ENCODE measurements at places on chromosomes 12 and 14. TPM values are rescaled to one million over a fixed set of nuclear protein-coding genes. Genes with fewer than 3 reads are reported as not detected.
A peak's percentile ranks its signal among the peaks of the same experiment; 100 is the strongest.

GRCh38 chr12:44848703-44849085 lies 27.4 kb downstream of the NELL2 start:
- H3K27me3 ChIP-seq = peaks cover 8% of the 10 kb centered on the region
- no peak overlapping the region for H3K27ac ChIP-seq
- no peak overlapping the region for H3K4me3 ChIP-seq
- DNase-seq = no peak

- H3K4me1 ChIP-seq = peaks cover 38% of the 10 kb centered on the region
- H3K27ac ChIP-seq = peak overlapping the region; percentile 92
- H3K36me3 ChIP-seq = no peaks in the 10 kb centered on the region
- DNase-seq = no peak
Measured at GRCh38 chr12:91328451-91328850, 145.8 kb upstream of the DCN start.

GRCh38 chr12:71315328-71315985 lies 124.1 kb upstream of the LGR5 start:
- H3K27me3 ChIP-seq = no peaks in the 10 kb centered on the region
- H3K4me3 ChIP-seq = no peak overlapping the region
- H3K36me3 ChIP-seq = peaks cover 2% of the 10 kb centered on the region
- DNase-seq = no peak
- peaks cover 11% of the 10 kb centered on the region for H3K4me1 ChIP-seq
- no peak overlapping the region for H3K27ac ChIP-seq

The SERPINA3 gene
- total RNA-seq = 3.9 TPM

The SDR9C7 gene
- not detected for total RNA-seq

DNA sequence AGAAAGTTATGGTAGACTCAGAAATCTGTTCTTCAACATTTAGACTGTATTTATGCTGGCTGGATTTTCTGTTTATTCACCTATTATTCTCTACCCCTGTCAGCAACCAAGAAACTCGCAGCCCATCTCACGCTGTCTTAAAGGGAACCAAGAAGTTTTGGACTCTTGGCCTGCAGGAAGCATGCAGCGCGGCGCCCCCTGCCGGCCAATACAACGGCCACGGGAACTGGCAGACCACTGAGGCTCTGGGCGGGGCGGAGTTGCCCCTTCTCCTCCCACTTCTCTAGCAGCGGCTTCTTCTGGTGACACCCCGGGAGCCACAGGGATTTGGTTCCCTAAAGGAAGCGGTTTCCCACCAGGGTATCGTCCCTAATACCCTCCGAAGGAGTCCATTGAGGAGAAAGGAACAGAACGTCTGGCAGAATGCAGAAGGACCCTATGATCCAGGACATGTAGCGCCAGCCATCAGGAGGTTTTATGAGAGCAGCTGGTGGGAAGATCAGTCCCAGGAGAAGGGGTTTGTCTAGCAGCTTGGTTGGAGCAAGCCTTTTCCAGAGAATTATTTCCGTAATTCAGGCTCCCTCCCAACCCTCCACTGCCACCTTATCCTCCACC lies 21.0 kb upstream of the RNASE2 start:
- no peak overlapping the region for H3K4me3 ChIP-seq
- no peaks in the 10 kb centered on the region for H3K36me3 ChIP-seq
- no peak for DNase-seq
- H3K4me1 ChIP-seq = no peaks in the 10 kb centered on the region
- H3K27me3 ChIP-seq = peaks cover 17% of the 10 kb centered on the region

DNA sequence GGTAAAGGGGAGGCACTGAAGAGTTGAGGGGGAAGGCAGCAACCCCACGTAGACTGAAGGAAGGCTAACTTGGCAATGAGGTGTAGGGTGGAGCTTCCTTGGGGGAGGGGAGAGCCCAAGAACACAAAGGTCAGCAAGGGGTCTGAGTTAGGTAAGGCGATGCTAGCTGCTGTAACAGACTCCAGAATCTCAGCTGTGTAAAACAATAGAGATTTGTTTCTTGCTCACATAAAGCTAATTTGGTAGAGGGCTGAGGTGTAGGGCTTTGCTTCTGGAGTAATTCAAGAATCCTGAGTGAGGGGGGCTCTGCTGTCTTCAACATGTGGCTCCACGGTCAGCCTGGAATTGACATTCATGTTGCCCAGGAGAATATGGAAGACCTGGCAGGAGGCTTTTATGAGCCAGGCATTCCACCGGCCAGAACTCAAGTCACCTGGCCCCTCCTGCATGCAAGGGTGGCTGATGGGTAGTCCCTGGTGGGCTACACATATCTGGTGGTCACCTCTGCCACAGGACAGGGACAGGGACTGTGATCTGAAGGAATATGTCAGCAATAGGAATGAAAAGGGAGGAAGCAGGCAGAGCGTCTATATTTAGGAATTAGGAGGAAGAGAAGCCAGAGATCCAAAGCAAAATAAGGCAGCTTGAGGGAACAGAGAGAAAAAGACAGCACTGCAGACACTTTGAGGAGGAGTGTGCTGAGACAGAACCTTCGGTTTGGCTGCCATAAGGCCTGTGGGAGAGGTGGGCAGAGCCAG lies 153.7 kb downstream of the ZFP36L1 start:
- no peaks in the 10 kb centered on the region for H3K27me3 ChIP-seq
- H3K4me1 ChIP-seq = no peaks in the 10 kb centered on the region
- peak; percentile 28 for DNase-seq
- H3K4me3 ChIP-seq = no peak overlapping the region
- H3K27ac ChIP-seq = no peak overlapping the region

DNA sequence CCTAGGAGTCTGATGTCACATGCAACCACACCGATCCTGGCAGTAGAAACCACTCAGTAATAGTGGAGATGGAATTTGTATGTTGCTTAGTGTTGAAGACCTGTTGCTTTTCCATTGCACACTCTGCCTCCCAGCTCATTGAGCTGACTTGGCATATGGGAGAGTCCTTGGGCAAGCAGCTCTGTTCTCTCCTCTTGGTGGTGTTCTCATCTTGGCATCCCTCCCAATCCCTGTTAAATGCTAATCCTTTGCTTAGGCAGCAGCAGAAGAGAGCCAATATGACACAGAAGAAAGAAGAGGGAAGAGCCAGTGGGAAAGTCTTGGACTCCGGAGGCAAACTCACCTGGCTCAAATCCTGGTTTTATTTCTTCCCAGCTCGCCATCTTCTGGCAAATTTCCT lies 178.0 kb upstream of the CAND1 start:
- no peaks in the 10 kb centered on the region for H3K36me3 ChIP-seq
- H3K4me1 ChIP-seq = peaks cover 3% of the 10 kb centered on the region
- H3K4me3 ChIP-seq = no peak overlapping the region
- DNase-seq = no peak
- H3K27ac ChIP-seq = no peak overlapping the region

- DNase-seq = peak; percentile 83
- peaks cover 2% of the 10 kb centered on the region for H3K36me3 ChIP-seq
- H3K4me3 ChIP-seq = no peak overlapping the region
- H3K27ac ChIP-seq = no peak overlapping the region
- no peaks in the 10 kb centered on the region for H3K27me3 ChIP-seq
Measured at GRCh38 chr14:105881021-105881930, 354.9 kb downstream of the TMEM121 start.

The KRT82 gene
- total RNA-seq = not detected

DNA sequence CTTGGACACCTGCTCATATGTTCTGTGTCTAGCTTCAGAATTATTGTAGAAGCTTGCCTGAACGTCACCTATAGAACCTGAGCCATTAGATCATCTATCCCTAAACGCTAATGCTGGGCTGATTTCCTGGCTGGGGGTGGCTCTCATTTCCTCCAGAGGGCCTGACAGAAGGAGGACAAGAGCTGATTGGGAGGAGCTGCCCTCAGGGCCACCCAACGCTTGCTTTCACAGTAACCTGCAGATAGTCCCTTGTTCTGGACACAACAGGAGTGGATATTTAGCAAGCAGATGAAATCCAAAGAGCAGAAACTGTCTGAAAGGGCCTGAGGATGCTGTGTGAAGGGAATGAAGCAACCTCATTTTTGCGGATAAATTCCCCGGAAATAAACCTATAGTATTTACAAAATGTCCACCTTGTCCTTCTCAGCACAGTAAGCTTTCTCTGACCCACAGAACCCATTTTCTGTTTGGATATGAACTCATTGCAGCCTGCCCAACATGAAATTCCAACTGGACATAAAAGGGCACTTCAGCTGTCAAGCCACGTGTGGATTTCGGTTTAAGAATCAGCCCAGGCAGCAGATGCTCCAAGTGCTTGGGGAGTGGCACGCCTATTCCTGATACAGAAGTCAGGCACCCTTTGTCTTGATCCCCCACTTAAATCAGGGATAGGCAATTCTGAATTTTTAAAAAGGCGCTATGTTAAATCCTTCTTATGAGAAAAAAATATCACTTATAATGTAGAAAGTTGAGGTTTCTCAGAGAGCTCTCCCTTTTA lies 32.8 kb upstream of the TUBA1C start:
- DNase-seq = no peak
- peaks cover 38% of the 10 kb centered on the region for H3K4me1 ChIP-seq
- H3K27me3 ChIP-seq = no peaks in the 10 kb centered on the region
- no peak overlapping the region for H3K4me3 ChIP-seq
- H3K36me3 ChIP-seq = no peaks in the 10 kb centered on the region
- H3K27ac ChIP-seq = peak overlapping the region; percentile 93

- H3K27ac ChIP-seq = peak overlapping the region; percentile 22
- no peaks in the 10 kb centered on the region for H3K27me3 ChIP-seq
- no peaks in the 10 kb centered on the region for H3K36me3 ChIP-seq
- no peak for DNase-seq
Measured at GRCh38 chr14:54681811-54682261, 114.9 kb downstream of the SAMD4A start.

GRCh38 chr12:93137656-93138612 lies 208.8 kb upstream of the EEA1 start:
- H3K27me3 ChIP-seq = no peaks in the 10 kb centered on the region
- DNase-seq = no peak
- H3K4me1 ChIP-seq = peaks cover 28% of the 10 kb centered on the region

DNA sequence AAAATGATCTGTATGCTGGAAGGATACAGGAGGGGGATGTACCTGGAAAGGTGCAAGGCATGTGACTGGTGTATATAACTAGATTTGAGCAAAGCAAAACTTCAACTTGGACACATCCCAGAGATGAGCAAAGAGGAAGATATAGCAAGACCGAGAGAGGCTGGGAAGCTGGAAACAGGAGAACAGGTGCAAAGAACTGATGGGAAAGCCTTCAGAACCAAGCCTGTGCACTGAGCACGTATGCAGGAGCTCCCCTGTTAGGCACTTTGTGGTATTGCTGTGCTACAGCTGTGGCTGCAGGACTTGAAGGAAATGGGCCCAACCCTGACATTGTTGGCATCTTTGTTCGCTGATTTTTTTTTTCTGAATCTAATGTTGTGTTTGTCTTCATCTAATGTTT lies 120.7 kb upstream of the PWP1 start:
- H3K36me3 ChIP-seq = no peaks in the 10 kb centered on the region
- H3K27ac ChIP-seq = no peak overlapping the region
- H3K4me1 ChIP-seq = no peaks in the 10 kb centered on the region
- H3K27me3 ChIP-seq = peaks cover 22% of the 10 kb centered on the region
- DNase-seq = no peak

DNA sequence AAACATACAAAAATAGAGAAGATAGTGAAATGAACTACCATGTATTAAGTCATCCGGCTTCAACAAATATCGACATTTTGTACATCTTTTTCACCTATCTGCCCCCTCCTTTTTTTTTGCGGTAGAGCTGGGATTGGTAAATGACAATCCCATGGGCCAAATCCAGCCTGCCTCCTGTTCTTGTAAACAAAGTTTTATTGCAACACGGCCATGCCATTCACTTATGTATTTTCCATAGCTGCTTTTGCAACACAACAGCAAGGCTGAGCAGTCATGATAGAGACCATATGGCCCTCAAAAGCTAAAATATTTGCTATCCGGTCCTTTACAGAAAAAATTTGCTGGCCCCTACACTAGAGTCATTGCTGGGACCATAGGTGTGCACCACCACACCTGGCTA lies 58.1 kb upstream of the PLEKHG3 start:
- peak overlapping the region; percentile 4 for H3K4me3 ChIP-seq
- no peaks in the 10 kb centered on the region for H3K27me3 ChIP-seq
- peak overlapping the region; percentile 95 for H3K27ac ChIP-seq
- DNase-seq = no peak

- H3K36me3 ChIP-seq = no peaks in the 10 kb centered on the region
- H3K27me3 ChIP-seq = no peaks in the 10 kb centered on the region
- H3K4me1 ChIP-seq = peaks cover 47% of the 10 kb centered on the region
Measured at GRCh38 chr12:104673696-104674482, 217.1 kb downstream of the CHST11 start.

DNA sequence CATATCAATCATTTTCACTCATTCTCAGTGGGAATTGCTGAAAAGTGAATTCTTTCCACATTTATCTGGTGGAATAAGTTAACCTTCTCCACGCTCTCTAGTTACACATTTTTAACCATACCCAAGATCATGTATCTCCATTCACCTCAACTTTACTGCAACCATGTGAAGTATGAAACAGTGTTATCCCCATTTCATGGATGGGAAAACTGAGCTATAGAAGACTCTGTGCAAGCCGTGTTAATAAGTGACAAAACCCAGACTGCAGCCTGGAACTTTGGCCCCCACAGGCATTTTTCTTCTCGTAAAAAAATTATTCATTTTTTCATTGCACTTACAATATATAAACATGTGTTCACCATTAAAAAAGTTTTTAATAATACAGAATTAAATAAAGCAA lies 82.4 kb upstream of the CCND2 start:
- no peak overlapping the region for H3K27ac ChIP-seq
- no peaks in the 10 kb centered on the region for H3K36me3 ChIP-seq
- DNase-seq = no peak
- H3K4me1 ChIP-seq = peaks cover 16% of the 10 kb centered on the region

The KRT1 gene
- total RNA-seq = not detected

DNA sequence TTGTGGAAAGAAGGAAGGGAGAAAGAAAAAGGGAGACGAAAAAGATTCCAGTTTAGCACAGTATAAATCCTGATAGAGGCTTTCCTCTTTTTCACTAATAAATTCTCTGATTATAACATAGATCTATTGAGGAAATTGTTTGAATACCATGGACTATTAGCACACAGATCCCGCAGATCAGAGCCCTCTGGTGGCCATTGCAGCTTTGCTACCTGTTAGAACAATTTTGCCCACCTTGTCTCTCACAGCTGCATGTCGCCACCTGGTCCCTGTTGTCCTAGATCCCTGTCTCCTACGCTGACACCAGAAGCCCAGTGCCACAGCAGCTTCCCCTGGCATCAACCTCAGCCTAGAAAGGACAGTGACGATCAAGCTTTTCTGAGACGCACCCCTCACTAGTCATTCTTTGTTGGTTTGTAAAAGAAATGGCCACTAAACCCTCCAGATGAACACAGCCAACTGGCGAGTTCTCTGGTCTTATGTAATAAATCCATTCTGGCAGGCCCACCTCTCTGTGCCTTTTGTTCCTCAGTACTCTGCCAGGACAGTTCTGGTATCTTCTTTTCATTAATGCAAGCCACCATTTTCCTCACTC lies 9.9 kb downstream of the GPHB5 start:
- no peak overlapping the region for H3K4me3 ChIP-seq
- H3K4me1 ChIP-seq = peaks cover 7% of the 10 kb centered on the region
- no peaks in the 10 kb centered on the region for H3K36me3 ChIP-seq
- no peak overlapping the region for H3K27ac ChIP-seq
- H3K27me3 ChIP-seq = peaks cover 20% of the 10 kb centered on the region

Measured in chondrocyte (in vitro differentiated cells).